ENCODE measurements at places on chromosomes 1 and 21.

- no peak for DNase-seq
Observed at GRCh38 chr1:210792250-210793102, 341.5 kb downstream of the KCNH1 start.

- peak; percentile 34 for DNase-seq
Observed at GRCh38 chr1:246566813-246567645, 773 bp downstream of the CNST start.

DNA sequence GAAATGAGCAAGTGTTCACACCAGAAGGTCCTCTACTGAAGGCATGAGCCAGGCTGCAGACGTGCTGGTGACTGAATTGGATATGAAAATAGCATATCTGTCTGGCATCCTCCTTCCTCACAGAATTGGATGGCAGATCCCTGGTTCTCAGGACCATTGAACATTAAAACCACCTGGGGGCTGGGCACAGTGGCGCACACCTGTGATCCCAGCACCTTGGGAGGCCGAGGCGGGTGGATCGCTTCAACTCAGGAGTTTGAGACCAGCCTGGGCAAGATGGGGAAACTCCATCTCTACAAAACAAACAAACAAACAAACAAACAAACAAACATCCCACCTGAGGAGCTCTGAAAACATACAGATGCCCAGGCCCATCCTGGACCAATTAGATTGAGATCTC lies 23.4 kb downstream of the TEX35 start:
- DNase-seq, result no peak

- no peak for DNase-seq
Observed at GRCh38 chr1:12080156-12080555, 17.1 kb downstream of the TNFRSF8 start.

DNA sequence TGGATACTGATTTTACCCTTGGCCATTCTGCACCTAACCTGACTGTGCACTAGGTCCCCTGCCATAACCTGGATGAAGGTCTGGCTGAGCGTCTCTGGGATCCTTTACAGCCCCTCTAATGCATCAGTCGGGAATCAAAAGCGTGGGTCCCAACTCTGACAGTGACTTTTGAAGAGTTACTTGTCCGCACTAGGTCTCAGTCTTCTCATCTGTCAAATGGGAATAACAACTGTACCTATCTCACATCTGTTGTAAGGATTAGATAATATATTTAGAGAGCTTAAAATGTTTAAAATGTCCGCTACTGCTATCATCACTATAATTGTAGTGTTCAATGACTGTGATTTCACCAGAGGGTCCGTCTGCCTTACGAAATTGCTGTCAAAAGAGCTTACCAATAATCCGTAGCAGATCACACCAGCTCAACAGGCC lies 746 bp downstream of the TADA1 start:
- DNase-seq, result no peak

DNA sequence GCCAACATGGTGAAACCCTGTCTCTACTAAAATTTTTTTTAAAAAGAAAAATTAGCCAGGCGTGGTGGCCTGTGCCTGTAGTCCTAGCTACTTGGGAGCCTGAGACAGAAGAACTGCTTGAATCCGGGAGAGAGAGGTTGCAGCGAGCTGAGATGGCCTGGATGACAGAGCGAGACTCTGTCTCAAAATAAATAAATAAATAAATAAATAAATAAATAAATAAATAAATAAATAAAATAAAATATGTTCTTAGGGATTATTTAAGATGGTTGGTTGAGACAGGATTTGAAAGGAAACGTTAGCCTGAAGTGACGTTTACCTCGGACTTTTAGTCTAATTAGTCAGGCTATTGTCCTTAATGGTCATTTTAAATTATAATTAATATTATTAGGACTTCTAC lies 88.5 kb upstream of the CHRM3 start:
- no peak for DNase-seq

GRCh38 chr21:29613877-29614276 lies 315.2 kb downstream of the BACH1 start:
- DNase-seq, result no peak

DNA sequence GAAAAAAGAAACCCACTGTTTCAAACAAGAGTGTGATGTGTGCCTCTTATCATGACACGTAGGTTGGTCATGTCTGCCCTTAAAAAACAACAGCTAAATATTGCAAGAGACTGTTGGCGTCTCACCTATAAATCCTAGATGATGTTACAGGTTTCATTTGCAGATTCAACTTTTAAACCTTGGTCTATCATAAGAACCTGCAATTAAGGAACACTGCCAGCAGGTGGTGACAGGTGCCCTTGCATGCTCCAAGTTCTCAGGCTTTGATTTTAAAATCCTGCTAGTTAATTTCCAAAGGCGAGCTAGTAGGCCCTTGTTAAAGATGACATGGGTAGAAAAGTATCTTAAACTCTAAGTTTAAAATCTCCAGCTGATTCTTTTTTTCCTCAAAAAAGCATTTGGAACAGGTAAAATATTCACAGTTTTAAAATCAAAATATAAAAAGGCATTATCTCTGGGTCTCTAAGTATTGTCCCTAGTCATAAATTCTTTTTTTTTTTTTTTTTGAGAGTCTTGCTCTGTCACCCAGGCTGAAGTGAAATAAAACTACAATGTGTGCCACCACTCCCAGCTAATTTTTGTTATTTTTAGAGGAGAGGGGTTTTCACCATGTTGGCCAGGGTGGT lies 39.1 kb downstream of the CLSTN1 start:
- DNase-seq, result peak; percentile 43

- DNase-seq, result no peak
Observed at GRCh38 chr1:167543199-167543990, 10.2 kb downstream of the CREG1 start.

DNA sequence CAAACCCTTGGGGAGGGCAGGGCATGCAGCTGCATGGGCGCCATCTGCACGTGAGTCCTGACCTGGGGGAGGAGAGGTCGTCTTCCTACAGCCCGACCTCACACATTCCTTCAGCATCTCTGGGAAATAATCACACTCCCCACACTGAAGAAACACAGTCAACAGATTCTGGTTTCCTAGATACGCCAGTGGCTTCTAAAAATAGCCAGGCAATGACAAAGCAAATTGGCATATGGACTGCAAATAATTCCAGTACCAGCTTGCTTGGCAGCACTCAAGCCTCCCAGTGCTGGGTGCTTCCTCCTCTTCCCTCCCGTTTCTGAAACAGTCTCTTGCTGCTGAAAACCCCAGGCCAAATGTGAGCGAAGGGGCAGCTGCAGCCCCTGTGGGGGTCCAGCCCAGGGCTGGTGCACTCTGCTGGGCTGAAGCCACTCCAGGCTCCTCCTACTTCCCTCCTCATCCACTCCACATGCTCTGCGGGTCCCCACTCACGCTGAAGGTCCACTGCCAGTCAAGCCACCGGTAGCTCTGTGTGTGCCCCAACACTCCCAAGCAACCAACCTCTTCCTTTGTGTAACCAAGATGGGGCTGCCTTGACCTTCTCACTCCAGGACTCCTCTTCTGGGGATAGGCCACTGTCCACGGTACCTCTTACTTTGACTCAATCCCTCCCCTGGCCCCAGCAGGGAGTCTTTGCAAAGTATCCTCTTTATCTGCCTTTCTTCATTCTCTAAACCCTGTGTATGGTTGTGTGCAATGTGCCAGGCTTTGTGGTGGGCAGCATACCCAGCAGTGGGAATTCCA lies 69.0 kb downstream of the KCND3 start:
- no peak for DNase-seq

GRCh38 chr1:151565502-151566189 lies 25.5 kb downstream of the TUFT1 start:
- no peak for DNase-seq

DNA sequence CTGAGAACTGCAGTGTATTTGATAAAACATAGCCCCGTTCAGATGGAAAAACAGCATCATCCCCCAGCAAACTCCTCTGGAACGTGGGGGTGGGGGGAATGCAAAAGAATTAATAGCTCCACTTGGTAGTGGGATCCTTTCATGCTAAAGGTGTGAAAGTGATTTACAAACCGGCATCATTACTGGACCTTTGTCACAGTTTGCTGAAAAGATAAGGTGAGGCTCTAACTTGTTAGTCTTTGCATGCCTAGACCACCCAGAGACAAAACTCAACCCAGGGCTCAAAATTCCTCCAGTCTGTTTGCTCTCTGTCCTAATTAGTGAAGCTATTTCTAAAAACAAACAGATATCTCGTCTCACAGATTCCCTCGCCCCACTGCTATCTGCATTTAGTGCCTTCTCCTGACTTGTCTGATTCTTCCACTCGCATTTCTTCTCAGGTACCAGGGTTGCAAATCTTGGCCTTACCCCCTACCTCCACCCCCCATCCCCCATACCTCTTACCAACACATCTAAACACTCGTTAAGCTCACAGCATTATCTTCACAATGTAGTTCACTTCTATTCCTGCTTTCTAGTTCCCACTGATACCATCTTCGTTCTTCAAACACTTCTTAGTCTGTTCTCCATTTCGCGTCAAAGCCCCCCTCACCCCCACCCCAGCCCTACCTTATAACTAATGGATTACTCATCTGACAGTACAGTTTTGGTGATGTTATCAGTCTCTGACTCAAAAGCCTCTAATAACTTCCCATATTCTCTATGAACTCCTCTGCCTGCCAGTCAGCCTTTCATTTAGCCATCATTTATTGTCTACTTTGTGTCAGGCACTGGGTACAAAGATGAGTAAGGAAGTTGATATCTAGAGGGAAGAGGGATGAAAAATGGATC lies 11.8 kb downstream of the IER5 start:
- no peak for DNase-seq

- no peak for DNase-seq
Observed at GRCh38 chr1:98018074-98018473, 97.2 kb upstream of the DPYD start.

GRCh38 chr1:41475859-41476567 lies 8.5 kb downstream of the EDN2 start:
- no peak for DNase-seq

DNA sequence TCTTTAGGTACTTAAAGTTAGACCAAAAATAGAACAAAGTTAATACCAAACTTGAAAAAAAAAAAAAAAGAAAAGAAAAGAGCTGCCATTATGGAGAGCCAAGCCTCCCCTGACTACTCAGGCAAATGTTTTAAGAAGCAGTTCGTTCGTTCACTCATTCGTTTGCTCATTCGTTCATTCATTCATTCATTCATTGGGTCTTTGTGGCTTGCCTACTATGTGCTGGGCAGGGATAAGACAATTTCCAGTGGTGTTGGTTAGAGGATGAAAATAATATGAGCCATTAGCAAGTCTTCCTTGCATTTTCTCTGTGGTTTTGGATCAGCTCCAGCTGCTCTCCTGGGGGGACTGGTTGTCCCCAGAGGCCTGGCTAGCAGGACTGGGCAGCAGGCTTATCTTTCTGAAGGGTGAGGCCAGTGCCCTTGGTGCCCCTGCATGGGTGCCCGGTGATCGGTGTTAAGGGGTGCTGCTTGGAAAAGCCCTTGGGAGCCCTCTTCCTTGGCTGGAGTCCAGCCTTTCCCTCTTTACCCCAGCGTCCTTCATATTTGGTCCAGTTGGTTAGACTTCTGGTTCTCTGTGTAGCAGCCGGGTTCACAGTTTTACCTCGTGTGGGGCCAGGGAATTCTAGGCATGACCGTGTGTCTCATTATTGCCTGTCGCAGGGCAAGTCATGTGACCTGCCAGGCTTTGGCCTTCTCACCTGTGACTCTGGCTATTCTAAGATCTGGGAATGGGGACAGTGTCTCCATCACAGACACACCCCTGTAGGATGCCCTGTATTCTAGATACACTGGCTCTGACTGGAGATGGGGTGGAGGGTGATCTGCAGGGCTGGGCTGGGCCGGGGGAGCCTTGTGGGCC lies 32.8 kb downstream of the LHX4 start:
- no peak for DNase-seq

DNA sequence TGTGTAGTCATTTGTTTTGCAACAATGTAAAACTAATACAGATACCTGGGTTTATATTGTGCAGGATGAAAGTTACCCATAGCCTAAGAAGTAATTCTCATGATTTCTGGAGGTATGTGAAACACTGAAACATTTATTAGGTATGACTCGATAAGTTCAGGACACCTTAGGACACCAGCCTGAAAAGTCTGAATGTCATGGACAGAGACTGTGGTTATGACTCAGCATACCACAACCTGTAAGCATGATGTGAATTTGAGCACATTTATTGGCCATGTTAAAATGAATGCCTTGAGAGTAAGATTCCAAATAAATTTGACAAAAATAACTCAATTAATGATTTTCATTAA lies 1471.7 kb upstream of the B3GALT2 start:
- DNase-seq, result no peak

DNA sequence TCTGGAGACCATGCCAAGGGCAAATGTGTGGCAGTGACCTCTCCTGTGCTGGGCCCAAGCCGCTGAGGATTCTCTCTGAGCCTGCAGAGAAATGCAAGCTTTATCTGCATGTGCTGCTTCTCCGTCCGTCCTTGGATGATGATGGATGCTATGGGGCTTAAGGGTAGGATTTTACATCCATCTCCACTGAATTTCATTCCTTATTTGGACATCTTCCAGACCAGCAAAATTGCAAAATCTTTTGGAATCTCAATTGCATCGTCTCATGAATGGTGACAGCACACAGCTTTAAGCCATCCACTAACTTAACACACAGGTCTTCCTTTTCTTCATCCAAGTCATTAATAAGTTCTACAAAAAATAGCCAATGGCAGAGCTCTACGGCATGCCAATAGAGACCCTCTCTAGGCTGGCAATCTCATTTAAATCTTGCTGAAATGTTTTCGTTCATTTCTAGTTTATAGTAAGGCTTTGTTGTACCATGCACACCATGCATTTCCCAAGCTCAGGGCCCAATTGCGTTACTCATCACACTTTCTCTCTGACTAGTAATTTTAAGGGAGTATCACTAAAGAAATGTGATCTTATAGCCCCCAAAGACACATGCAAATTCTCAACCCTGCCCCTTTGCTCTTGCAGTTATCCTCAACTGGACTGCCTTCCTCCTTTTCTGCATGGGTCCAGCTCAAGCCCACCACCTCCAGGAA lies 11.1 kb downstream of the BATF3 start:
- DNase-seq, result no peak

GRCh38 chr1:154579374-154579773 lies 11.8 kb downstream of the CHRNB2 start:
- no peak for DNase-seq

GRCh38 chr1:236688705-236689104 lies 2.4 kb downstream of the ACTN2 start:
- DNase-seq, result no peak

GRCh38 chr1:225400968-225401367 lies 26.9 kb downstream of the LBR start:
- no peak for DNase-seq

DNA sequence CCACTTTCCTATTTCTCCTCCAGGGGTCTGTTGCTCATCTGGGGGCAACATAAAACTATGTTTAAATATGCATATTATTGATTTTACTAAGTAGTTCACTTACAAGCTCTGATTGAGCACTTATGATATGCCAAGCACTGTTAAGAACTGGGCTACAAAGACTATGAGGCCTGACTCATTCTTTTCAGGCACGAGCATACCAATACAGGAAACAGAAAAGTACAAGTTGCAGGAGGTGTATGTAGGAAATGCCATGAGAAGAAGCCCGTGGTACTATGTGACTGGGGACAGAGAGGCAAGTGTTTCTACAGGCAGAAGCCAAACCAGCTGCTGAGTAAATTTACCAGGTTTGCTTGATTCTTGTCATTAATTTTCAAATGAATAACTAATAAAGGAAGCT lies 120.4 kb upstream of the PTGFR start:
- no peak for DNase-seq
